ENCODE measurements at places on chromosomes 2 and 18.

DNA sequence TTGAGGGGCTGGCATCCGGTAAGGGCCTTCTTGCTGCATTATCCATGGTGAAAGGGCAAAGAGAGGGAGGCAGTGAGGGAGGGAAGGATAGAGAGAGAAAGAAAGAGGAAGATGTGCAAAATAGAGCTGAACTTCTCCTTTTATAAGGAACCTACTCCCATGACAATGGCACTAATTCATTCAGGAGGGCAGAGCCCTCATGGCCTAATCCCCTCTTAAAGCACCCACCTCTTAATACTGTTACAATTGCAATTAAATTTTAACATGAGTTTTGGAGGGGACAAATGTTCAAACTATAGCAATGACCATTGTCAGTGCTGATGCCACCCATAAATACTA, 60.2 kb downstream of the CXCR4 start:
- no peak for DNase-seq

GRCh38 chr2:206255003-206255402, 19.5 kb upstream of the ZDBF2 start:
- no peak for DNase-seq

GRCh38 chr18:29594493-29594892, 1417.6 kb upstream of the CDH2 start:
- no peak for DNase-seq

GRCh38 chr2:241408849-241409248, 52.8 kb downstream of the FARP2 start:
- DNase-seq = no peak

DNA sequence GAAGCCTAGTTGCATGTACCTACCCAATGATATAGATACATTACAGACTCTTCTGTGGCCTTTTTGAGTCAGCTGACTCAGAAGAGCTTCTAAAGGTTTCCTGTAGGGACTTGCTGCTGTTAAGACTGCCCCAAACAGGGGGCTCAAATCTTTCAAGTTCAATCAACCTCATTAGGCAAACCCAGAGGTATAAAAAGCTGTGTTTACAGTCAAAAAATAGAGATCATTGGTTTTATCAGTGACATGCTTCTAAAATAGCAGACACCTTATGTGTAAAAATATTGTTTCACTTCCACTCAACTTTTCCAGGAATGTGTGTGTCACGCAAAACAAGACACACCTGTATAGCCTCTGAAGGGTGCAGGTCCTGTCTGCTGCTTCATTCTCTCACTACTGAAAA, 624.3 kb upstream of the FANCL start:
- DNase-seq = no peak

GRCh38 chr2:37740164-37740739, 68.8 kb upstream of the CDC42EP3 start:
- DNase-seq = no peak

DNA sequence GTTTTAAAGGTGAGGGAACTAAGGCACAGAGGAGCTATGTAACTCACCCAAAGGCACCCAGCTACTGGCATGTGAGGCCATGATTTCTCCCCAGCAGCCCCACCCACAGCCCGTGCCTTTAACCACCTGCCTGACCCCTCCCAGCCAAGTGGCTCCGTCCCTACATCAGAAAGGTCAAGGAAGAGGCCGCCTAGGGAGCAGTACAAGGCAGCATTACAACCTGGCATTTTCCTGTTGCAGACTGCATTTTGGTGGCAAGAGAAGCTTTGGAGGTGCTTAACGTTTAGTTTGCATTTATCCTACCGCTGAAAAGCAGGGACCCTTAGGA, 17.5 kb downstream of the STEAP3 start:
- DNase-seq = no peak

All from T-helper 17 cell (primary cell).